ENCODE measurements at places on chromosomes 4 and X.
A peak's percentile ranks its signal among the peaks of the same experiment; 100 is the strongest.

- no peak for DNase-seq
These were observed 142.9 kb downstream of the TMEM164 start for GRCh38 chrX:110145854-110146253.

- no peak for DNase-seq
These were observed 94.4 kb upstream of the TTC29 start for GRCh38 chr4:147039976-147040575.

GRCh38 chrX:133580625-133581024, 165.3 kb upstream of the GPC4 start:
- peak; percentile 24 for DNase-seq

DNA sequence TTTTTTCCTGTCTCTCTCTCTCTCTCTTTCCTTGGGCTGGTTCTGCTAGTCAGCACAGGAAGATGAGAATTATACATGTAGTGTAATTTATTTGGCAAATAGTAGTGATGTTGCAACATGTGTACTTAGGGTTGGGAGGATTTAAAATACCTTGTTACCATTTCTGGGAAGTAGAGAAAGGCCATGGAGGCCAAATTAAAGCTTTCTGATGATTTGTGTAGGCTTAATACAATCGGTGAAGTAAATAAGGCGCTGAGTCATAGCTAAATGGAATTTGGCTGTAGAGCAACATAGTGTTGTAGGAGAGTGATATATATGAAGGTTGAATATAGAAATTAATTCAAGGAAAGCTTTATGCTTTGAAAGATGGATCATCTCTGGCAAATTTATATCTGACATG, 295.3 kb downstream of the GRID2 start:
- DNase-seq: no peak

- no peak for DNase-seq
These were observed 43.3 kb downstream of the LUZP4 start for GRCh38 chrX:115332832-115333231.

Measured in AG09309 (cell line).